Spinal cord (tissue), 10 donors: ENCODE measurements at places on chromosomes 4 and X. TPM values are rescaled to one million over a fixed set of nuclear protein-coding genes. Genes with fewer than 3 reads are reported as not detected.
A peak's percentile ranks its signal among the peaks of the same experiment; 100 is the strongest.

The SH3BP2 gene
- polyA plus RNA-seq = 46.0 TPM

The MAGEA1 gene
- not detected for polyA plus RNA-seq

The DGKK gene
- 17.7 TPM for polyA plus RNA-seq

The RHOH gene
- 1.1 TPM for polyA plus RNA-seq

The DACH2 gene
- polyA plus RNA-seq = 6.7 TPM

The MID2 gene
- 8.4 TPM for polyA plus RNA-seq

- DNase-seq = no peak
Observed at GRCh38 chr4:184100297-184100885, 117.3 kb downstream of the ENPP6 start.

GRCh38 chrX:103794119-103794518 is 17.5 kb downstream of the PLP1 start:
- DNase-seq = no peak

DNA sequence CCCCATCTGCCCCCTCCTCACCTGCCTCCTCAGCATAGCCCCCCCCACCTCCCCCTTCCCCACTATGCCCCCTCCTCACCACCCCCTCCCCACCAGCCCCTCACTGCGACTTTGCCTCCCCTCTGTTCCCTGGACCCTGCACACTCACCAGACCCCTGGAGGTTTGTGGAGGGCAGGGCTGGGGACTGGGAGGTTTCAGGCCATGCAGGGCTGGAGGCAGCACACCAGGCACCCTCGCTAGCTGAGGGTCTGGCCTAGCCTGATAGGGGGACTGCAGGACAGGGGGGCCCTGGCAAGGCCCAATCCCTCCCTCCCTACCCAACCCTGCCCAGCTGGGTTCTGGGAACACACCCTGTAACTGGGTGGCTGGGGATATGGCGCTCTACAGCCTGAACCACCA is 28.0 kb downstream of the TACC3 start:
- DNase-seq = no peak

DNA sequence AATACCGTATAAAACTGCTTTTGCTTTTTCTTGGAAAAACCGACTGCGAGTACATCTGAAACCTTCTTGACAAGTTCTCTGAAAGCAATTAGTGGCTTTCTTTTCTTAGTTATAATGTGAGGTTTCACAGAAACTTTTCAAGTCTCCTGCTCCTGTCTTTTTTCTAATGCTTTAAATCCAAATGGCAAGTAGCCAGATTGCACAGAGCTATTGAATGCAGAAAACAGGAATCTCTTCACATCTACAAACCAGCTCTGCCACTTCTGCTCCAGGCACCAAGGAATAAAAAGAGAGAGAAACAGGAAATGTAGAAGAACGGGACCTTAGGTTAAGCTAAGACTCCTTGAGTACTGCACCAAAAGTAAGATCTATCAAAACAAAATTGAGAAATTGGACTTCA is 267.3 kb upstream of the TET2 start:
- DNase-seq = no peak

DNA sequence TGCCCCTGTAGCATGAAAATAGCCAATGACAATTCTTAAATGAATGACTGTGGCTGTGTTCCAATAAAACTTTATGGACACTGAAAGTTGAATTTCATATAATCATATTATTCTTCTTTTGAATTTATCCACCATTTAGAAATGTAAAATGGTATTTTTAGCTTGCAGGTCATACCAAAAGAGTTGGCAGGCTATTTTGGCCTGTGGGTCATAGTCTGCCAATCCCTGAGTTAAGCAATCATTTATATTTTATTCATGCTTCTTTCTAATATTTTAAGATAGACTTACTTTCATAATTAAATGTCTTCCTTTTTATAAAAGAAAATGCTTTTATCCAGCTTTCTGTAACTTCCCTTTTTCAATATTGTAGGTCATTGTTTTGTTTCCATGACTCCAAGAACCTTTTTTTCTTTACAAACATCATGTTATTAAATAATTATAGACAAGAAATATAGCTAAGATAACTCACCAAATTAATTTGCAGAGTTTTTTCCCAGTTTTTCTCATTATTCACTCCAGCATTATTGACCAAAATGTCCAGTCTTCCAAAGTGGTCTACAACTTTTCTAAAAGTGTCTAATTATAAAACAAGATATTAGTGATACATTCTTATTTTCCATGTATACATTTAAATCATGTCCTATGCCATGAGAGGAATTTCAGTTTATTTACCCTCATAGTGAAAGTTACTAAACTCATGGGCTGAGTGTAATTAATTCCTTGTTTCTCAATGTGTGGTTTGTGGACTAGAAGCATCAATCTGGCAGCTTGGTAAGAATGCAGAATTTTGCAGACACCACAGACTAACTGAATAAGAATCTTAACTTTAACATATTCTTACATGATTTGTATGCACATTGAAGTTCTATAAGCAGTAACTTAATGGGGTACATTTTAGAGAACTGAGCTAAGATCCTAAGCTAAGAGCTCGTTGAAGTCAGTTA is 4.5 kb downstream of the HPGD start:
- DNase-seq = no peak

DNA sequence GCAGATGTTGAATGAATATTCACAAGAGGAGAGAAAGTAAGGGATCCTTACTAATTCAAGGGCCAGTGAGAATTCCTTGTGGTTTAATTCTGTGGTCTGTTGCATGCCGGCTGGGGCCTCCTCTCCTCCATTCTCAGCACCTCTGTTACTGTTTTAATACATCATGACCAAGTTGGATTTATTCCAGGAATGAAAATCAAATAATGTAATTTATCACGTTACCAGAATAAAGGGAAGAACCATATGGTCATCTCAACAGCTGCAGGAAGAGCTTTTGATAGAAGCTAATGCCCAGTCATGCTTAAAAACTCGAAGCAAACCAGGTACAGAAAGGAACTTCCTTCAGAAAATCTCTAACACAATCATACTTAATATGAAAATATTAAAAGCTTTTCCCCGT is 54.1 kb downstream of the GRK4 start:
- no peak for DNase-seq

DNA sequence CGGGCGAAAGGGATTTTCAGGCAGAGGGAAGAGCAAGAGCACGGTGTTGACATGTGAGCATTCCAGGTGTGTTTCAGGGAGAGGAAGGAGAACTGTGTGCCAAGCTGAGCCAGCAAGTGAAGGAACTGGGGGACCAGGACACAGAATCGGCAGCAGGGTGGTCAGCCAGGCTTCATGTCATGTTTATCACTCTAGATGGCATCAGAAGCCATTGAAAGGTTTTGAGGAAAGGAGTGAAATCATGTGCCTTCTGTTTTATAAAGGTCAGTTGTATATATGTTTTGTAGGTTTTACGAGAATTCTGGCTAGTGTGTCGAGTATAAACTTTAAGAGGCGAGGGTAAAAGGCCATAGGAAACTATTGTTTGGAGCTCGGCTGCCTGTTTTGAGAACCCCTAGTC is 682.3 kb downstream of the TRIML1 start:
- DNase-seq = no peak

- no peak for DNase-seq
Observed at GRCh38 chr4:156493858-156494257, 477.7 kb downstream of the PDGFC start.

GRCh38 chr4:80361329-80361900 is 25.9 kb downstream of the CFAP299 start:
- peak; percentile 65 for DNase-seq

DNA sequence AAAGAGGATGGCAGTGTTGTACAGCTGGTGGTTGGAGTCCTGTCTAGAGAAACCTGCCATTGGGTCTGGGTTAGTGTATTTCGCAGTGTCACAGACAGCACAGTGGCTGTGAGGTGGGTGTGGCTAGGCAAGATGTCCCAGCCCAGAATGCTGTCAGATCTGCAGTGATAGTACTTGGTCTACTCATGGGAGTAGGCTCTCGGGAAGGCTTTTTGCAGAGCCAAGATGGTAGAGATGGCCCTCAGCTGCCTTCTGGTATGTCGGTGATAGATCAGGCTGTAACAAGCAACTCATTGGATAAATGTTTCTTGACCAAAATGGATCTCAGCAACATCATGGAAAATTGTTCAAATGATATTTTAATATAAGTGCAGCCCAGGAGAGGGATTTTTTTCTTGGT is 84.3 kb upstream of the WDR1 start:
- peak; percentile 0 for DNase-seq

DNA sequence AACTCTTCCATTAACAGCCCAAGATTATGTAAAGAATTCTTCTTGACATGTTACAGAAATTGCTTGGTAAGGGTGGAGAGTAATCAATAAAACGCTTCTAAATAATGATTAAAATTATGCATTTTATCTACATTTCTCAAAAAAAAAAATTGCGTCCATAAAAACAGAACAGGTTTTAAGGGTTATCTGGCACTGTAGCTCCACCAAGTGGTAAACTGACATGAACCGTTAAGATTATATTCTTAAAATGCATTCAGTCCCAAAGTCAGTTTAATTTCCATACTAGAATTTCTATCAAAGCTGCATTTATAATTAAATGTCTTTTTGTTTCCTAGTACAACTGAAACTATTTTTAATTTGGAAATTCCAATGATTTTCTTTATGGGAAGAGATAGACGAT is 214.0 kb upstream of the UGT8 start:
- DNase-seq = no peak

- no peak for DNase-seq
Observed at GRCh38 chr4:188783175-188783574, 643.9 kb downstream of the TRIML1 start.

DNA sequence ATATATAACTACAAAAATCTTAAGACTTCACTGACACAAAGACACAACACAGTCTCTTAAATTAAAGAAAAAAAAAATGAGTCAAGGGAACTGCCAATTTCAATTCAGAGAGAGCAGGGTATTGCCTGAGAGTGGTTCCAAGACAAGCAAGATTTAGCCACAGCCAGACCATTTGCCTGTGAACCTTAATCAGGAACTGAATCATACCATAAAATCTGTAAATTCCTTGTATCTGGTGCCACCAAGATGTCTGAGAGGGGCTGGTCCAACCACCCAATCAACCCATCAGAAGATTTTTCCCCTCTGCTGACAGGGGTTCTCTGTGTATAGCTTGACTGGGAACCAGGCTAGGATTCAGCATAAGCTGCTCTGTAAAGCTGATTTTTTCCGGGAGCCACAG is 159.2 kb downstream of the CPEB2 start:
- no peak for DNase-seq
